Trophoblast cell (in vitro differentiated cells and primary cell): ENCODE measurements at places on chromosomes 5 and 9.

- no peak overlapping the region for H3K4me3 ChIP-seq
- no peak for DNase-seq
- H3K27ac ChIP-seq, result no peak overlapping the region
- no peaks in the 10 kb centered on the region for H3K4me1 ChIP-seq
- no peaks in the 10 kb centered on the region for H3K27me3 ChIP-seq
- no peaks in the 10 kb centered on the region for H3K36me3 ChIP-seq
Measured at GRCh38 chr5:72691751-72692150, 124.7 kb upstream of the TNPO1 start.

- no peaks in the 10 kb centered on the region for H3K36me3 ChIP-seq
- H3K4me1 ChIP-seq, result peaks cover 18% of the 10 kb centered on the region
- DNase-seq, result peak; percentile 84
- H3K4me3 ChIP-seq, result peak overlapping the region; percentile 69
Measured at GRCh38 chr9:129610473-129611306, 10.2 kb downstream of the C9orf50 start.

DNA sequence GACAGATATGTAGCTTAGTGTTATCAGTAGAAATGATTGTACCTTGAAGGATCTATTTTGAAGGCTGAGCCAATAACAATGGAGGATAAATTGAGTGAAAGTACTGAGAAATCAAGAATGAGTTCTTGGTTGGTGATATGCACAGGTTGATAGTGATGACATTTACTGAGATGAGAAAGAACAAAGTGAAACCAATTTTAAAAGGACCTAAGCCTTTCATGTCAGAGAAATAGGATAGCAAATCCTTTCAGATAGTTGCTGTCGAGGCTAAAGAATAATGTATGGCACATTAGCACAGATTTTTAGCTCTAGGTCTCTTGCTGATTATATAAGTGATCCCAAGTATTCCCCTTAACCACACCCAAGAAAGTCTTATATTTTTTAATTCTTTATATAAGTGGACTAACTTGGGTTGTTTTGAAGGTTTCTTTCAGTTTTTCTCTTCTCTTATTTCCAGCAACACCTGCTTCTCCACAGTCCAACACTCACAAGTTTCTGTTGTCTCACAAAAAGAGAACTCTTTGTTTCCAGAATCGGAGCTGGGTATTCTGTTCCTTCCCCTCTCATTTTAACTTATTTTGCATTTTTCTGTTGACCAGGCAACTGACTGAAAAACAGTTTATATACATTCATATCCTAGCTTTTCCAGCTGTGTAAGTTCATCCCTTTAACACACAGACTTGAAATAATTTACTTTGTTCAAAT is 286.9 kb upstream of the ATP10B start:
- H3K27me3 ChIP-seq, result no peaks in the 10 kb centered on the region
- H3K4me3 ChIP-seq, result no peak overlapping the region
- H3K36me3 ChIP-seq, result no peaks in the 10 kb centered on the region
- no peak for DNase-seq
- no peak overlapping the region for H3K27ac ChIP-seq

DNA sequence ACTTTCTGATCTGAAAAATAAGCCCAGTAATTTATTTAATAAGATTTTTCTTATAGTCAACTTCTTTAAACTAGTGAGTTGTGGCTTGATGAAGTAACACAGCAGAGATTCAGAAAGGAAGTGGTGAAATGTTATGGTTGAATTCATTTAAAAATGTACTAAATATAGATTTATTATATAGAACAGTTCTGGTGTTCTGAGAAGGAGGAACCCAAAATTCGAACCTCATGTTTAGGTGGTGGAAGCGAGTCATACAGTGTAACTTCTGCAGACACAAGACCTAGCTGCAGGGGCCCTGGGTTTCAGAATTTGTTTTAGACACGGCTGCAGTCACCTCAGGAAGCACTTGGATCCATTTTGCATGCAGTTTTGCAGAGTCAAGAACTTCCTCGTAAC is 188.2 kb downstream of the TRIO start:
- no peak overlapping the region for H3K4me3 ChIP-seq
- peaks cover 32% of the 10 kb centered on the region for H3K36me3 ChIP-seq
- H3K27me3 ChIP-seq, result no peaks in the 10 kb centered on the region
- no peak overlapping the region for H3K27ac ChIP-seq
- H3K4me1 ChIP-seq, result no peaks in the 10 kb centered on the region

GRCh38 chr9:9949368-9949767 is 663.4 kb downstream of the PTPRD start:
- H3K4me1 ChIP-seq, result no peaks in the 10 kb centered on the region
- no peak overlapping the region for H3K27ac ChIP-seq
- H3K27me3 ChIP-seq, result no peaks in the 10 kb centered on the region
- H3K4me3 ChIP-seq, result no peak overlapping the region
- DNase-seq, result no peak

DNA sequence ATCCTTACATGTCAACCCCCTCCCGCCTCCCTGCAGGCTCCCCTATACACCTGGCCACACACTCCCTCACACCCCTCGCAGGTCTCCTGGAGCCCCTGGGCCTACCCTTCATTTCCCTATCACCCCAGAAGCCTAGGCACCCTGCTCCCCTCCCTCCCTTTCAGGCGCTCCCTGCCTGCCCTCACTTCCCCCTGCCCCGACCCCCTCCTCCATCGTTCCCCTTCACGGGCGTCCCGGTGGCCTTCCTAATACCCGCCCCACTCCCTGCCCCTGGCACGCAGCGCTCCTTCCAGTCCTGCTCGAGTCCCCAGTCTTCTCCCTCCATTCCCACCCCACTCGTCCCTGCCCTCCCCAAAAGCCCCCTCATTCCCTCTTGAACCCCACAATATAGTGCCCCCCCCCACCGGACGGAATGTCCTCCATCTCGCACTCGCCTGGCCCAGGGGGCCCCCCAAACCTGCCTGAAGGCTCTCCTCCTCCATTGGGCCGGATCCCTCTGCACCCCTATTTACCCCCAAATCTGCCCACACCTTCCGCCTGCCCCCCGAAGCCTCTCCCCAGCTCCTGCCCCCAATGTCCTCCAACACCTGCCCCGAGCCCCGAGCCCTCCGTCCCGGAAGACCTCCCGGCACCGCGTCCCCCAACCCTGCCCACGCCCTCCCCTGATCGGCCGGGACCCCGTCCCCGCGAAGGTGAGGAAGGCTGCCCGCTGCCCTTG is 746 bp downstream of the STRBP start:
- H3K27me3 ChIP-seq, result no peaks in the 10 kb centered on the region
- H3K36me3 ChIP-seq, result no peaks in the 10 kb centered on the region
- peak overlapping the region; percentile 84 for H3K4me3 ChIP-seq
- no peak overlapping the region for H3K27ac ChIP-seq
- DNase-seq, result no peak

DNA sequence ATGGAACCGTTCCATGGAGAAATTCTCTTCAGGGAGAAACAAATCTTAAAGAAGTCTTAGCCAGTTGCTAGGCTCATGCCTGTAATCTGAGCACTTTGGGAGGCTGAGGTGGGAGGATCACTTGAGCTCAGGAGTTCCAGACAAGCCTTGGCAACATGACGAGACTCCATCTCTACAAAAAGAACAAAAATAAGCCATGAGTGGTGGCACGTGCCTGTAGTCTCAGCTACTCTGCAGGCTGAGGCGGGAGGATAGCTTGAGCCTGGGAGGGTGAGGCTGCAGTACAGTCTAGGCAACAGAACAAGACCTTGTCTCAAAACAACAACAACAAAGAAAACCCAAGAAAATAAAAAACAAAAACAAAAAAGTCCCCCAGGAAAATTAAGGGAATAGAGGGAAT is 8.2 kb downstream of the HSPB3 start:
- no peak overlapping the region for H3K4me3 ChIP-seq
- no peak for DNase-seq
- no peaks in the 10 kb centered on the region for H3K27me3 ChIP-seq
- H3K36me3 ChIP-seq, result no peaks in the 10 kb centered on the region

- H3K4me1 ChIP-seq, result no peaks in the 10 kb centered on the region
- no peaks in the 10 kb centered on the region for H3K27me3 ChIP-seq
- H3K4me3 ChIP-seq, result no peak overlapping the region
- no peaks in the 10 kb centered on the region for H3K36me3 ChIP-seq
Measured at GRCh38 chr5:170000155-170000554, 19.9 kb upstream of the INSYN2B start.

- no peaks in the 10 kb centered on the region for H3K36me3 ChIP-seq
- H3K4me3 ChIP-seq, result no peak overlapping the region
- H3K27ac ChIP-seq, result no peak overlapping the region
- no peak for DNase-seq
Measured at GRCh38 chr5:488241-488640, 36.0 kb downstream of the SLC9A3 start.

DNA sequence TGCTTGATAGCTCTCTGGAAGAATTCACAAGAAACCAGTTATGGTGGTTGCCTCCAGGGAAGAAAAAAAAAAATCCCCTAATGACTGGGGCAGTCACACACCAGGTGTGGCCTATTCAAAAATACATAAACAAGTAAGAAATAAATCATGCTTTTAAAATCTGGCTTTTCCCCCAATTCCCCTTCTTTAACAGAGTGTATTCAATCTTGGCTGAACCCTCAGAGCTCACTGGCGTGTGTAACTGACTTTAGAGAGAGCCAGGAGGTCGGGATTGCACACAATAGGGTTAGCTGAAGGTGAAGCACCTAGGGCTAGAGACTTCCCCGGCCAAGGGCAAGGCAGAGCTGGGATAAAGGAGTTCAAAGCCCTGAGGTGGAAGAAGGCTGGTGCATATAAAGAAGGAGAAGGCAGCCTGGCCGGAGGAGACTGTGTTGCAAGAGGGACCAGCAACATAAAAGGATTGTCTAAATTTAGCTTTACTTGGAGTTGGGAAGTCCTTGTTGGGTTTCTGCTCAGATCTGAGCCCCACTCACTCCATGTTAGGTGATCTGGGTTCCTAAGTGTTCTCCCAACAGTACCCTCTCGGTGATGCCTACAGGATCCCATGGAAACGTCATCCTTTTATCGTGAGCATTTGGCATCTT is 19.7 kb downstream of the FNBP1 start:
- peak; percentile 85 for DNase-seq
- no peaks in the 10 kb centered on the region for H3K27me3 ChIP-seq
- H3K27ac ChIP-seq, result no peak overlapping the region
- peaks cover 3% of the 10 kb centered on the region for H3K36me3 ChIP-seq

GRCh38 chr5:59746241-59746765 is 147.2 kb downstream of the PDE4D start:
- H3K36me3 ChIP-seq, result no peaks in the 10 kb centered on the region

- no peak for DNase-seq
- H3K4me1 ChIP-seq, result peaks cover 5% of the 10 kb centered on the region
- H3K27me3 ChIP-seq, result no peaks in the 10 kb centered on the region
- H3K36me3 ChIP-seq, result peaks cover 15% of the 10 kb centered on the region
Measured at GRCh38 chr5:108788142-108788541, 40.4 kb downstream of the FER start.

DNA sequence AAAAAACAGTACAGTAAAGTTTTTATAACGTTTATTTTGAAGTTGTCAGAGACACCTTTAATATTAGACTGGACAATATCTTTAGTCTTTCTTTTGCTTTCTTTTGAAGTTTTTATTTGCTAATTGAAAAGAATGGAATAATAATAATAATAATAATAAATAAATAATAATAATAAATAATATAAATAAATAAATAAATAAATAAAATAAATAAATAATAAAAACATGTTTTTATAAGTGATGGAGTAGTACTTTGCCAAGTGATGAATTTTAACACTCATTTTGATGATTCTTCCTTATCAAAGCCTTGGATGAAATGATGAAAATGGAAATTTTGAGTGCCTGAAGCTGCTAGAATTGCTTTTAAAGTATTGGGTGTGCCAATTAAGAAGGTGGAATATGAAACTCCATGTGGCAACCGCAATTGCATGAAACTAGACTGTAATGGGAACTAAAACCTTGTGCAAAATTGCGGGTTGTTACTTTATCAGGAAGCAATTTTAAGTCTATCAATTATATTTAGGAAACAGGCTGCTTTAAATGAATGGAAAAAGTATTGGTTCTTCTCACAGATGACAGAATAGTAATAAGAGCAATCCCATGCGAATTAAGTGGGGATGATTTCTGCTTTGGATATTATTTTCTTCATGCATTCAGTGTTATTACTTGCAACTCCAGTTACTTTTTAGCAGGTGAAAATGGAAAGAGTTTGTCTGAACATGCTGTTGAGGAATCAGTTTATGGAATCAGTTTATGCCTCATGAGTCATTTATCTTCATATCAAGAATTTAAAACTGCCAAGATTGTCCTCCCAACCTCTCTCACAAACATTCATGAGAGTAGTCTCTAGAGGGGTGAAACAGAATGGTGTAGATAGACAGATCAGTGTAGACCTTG is 4.6 kb downstream of the ANXA1 start:
- H3K27me3 ChIP-seq, result no peaks in the 10 kb centered on the region
- H3K4me3 ChIP-seq, result no peak overlapping the region
- no peaks in the 10 kb centered on the region for H3K4me1 ChIP-seq
- DNase-seq, result no peak
- H3K36me3 ChIP-seq, result peaks cover 13% of the 10 kb centered on the region

GRCh38 chr9:38682713-38683112 is 37.2 kb downstream of the FAM240B start:
- H3K4me1 ChIP-seq, result peaks cover 29% of the 10 kb centered on the region
- no peak overlapping the region for H3K4me3 ChIP-seq
- no peaks in the 10 kb centered on the region for H3K27me3 ChIP-seq
- peak overlapping the region; percentile 86 for H3K27ac ChIP-seq

DNA sequence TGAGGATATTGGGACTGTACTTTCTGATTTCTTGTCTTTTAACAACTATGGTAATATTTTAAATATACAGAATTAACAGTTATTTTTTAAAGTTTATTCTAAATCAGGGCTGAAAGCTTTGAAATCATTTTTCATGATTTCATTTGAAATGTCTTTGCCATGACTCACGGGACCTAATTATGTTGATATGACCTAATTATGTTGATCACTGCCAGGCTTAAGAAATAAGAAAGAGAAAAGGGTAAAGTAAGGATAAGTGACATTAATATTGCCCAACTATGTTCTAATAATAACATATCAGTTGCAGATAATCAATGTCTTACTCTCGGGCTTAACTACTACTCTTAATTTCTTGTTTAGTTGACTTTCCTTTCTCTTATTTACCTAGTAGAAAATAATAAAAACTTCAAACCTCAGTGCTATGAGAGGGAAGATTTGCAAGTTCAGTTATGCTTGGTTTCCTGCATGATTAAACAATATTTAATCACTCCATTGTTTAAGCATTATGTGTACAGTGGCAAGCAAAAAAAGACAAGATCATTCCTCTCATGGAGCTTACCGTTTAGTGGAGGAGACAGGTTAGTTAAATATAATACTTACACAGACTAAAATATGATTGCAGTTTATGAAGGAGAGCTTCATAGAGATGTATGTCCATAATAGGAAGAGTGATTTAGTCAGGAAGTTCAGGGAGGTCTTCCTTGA is 67.0 kb upstream of the EIF4EBP3 start:
- H3K4me3 ChIP-seq, result no peak overlapping the region
- H3K27me3 ChIP-seq, result no peaks in the 10 kb centered on the region
- H3K27ac ChIP-seq, result no peak overlapping the region
- DNase-seq, result no peak

- no peaks in the 10 kb centered on the region for H3K27me3 ChIP-seq
- H3K4me1 ChIP-seq, result peaks cover 6% of the 10 kb centered on the region
- H3K36me3 ChIP-seq, result no peaks in the 10 kb centered on the region
- peak; percentile 61 for DNase-seq
Measured at GRCh38 chr9:104927216-104927911, 591 bp downstream of the ABCA1 start.
